ENCODE measurements at places on chromosomes 1 and 21.

DNA sequence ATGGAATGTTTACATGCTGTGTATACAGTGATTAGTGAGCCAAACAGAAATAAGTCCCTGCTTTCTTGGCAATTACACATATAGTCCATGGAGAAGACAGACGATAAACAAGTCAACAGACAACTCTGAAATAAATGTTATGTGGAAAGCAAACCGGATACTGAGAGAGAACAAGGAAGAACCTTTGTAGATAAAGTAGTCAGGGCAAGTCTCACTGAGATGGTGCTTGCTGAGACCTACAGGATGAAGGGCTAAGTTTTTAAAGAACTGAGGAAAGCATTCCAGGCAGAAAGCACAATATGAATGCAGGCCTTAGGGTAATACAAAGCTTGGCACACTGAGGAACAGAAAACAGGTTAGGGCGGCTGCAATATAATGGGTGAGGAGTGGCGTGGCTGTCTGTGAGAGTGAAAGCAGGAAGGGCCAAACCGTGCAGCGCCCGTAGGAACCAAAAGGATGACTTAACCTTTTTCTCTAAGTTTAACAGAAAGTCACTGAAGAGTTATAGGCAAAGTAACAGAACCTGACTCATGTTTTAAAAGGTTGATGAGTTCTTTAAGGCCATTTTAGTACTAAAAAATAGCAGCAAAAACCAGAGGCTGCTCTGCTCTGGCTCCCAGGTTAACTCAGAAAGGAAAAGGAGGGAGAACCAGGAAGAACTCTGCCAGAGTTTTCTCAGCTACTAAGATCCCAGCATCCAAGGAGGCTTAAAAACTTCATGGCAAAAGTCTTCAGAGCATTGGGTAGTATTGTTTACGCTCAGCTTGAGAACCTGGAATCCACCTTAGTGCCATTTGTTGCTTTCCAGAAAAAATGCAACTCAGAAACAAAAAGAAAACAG, 8.7 kb upstream of the TTF2 start:
- DNase-seq, result no peak

DNA sequence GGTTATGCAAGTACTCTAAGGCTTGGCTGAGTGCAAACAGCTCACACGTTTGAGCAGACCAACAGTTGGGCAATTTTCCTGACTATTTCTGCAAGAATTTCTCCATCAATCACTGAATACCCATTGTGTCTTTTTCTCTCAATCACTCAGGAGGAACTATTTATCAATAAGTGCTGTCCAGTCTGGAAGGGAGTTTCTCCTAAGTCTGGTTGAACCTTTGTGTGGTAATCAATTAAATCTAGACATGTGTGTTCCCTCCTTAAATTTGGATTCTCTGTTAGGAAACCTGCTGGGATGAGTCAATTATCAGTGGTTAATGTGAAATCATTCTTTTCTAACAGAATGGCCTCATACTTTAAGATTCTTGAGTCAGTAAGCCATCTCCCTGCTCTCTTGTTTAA, 6.8 kb upstream of the AADACL3 start:
- no peak for DNase-seq

- DNase-seq, result no peak
Observed at GRCh38 chr1:218273762-218274479, 11.2 kb upstream of the RRP15 start.

GRCh38 chr1:218034468-218034867, 250.6 kb upstream of the RRP15 start:
- DNase-seq, result no peak

- no peak for DNase-seq
Observed at GRCh38 chr1:78561856-78562255, 58.4 kb upstream of the IFI44L start.

GRCh38 chr1:19203440-19203839, 6.6 kb downstream of the UBR4 start:
- peak; percentile 82 for DNase-seq

- peak; percentile 85 for DNase-seq
Observed at GRCh38 chr1:47997289-47998200, at the start of gene TRABD2B. TRABD2B (minus strand) TSS chr1:47997385.

GRCh38 chr1:15431571-15431948, 6.7 kb upstream of the CTRC start:
- DNase-seq, result no peak

DNA sequence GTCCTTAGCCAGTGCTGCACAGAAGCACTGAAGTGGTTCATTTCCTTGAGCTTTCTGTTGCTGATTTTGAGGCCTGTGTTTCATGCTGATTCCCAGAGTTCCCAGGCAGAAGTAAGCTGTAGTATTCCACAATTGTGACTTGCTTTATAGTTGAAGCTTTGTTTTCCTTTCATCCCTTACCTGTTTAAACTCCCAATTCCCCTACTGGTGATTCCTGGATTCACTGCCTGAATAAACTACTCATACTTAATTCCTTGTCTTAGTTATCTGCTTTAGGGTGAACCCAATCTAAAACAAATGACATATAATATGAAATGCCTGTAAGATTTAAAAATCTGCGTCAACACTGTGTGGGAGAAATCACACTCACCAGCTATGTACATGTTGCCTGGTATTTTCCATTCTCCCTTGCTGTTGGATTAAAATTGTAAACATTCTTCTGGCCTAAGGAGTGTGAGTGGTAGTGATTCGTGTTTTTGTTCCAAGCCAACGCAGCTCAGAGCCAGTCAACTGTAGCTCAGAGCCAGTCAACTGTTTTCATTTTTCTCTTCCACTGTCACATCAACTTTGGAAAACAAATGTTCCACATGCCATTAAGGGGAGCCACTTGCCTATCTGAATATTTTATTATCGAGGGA, 879.4 kb downstream of the MRPL39 start:
- DNase-seq, result no peak

GRCh38 chr1:91273875-91274274, 130.8 kb downstream of the HFM1 start:
- DNase-seq, result peak; percentile 40

- DNase-seq, result no peak
Observed at GRCh38 chr1:166170726-166171125, 3.9 kb upstream of the FAM78B start.

DNA sequence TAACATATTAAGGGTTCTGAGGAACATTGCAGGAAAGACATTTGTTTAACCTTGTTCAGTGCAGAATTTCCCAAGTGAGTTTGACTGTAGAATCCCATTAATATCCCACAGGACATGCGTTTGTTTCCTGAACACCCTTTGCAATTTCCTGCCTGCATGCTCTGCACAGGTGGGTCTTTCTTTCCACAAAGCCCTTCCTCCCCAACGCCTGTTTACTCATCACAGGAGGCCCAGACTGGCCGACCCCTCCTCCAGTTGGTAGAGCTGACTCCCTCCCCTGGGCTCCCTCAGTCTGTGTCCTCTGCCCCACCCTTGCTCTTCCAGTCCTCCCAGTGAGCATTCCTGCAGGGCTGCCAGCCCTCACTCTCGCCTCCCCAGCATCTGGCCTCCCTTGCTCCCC, 47.5 kb upstream of the CTPS1 start:
- no peak for DNase-seq

- DNase-seq, result peak; percentile 88
Observed at GRCh38 chr21:31509194-31510017, 150.1 kb upstream of the SOD1 start.

DNA sequence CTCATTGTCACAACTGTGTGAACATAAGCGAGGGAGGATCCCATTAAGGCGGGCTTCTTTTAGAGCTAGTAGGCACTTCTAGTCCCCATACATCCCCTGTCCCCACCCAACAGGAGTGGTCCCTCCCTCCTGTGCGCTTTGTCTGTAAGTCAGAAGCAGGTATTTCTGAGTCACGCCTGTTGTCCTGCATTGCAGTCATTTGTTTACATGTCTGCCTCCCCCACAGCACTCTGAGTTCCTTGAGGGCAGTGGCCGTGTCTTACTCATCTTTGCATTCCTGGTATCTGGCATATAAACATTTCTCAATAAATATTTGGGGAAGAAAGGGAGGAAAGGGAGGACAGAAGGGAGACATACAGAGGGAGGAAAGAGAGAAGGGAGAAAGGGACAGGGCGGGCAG, 40.3 kb downstream of the PLEKHA6 start:
- DNase-seq, result peak; percentile 85

DNA sequence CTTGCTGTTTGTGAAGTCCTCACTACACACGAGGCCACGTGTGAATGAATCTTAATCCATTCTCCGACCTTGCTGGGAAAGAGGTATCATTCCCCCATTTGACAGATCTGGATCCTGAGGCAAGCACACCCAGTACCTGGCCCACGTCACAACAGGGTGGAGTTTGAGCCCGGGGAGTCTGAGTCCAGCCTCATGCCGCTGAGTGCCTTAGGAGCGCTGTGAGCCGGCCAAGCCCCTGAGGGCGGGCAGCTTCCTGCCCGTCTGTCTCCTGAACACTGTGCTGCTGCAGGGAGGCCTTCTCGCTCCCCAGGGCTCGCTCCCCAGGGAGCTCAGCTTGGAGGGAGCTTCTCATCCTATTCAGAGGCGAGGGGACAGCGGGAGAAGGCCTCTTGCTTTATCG, 29.7 kb downstream of the SLC45A1 start:
- DNase-seq, result peak; percentile 38

DNA sequence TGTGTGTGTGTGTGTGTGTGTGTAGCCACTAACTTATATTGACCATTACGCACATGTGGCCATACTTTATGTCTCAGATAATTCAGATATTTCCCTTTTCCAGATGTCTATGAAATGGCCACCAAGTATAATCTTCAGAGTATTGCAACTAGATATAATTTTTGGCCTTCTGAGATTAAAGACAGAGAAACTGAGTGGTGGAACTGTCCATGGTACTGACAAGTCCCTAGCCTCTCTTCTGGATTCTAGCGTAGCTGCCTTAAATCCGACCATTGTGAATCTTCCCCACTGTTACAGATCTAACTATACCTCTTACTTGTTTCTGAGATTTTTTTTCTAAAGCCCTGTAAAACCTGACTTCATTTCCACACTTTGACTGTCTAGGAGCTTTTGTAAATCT, 100.0 kb upstream of the SERTAD4 start:
- DNase-seq, result peak; percentile 19

All from Daoy (cell line).